Heart right ventricle (tissue), 16 donors: ENCODE measurements at places on chromosomes 7 and 10. TPM values are rescaled to one million over a fixed set of nuclear protein-coding genes. Genes with fewer than 3 reads are reported as not detected.
A peak's percentile ranks its signal among the peaks of the same experiment; 100 is the strongest.

- no peak for DNase-seq
These were observed 142.8 kb upstream of the CALCR start for GRCh38 chr7:93717217-93717900.

DNA sequence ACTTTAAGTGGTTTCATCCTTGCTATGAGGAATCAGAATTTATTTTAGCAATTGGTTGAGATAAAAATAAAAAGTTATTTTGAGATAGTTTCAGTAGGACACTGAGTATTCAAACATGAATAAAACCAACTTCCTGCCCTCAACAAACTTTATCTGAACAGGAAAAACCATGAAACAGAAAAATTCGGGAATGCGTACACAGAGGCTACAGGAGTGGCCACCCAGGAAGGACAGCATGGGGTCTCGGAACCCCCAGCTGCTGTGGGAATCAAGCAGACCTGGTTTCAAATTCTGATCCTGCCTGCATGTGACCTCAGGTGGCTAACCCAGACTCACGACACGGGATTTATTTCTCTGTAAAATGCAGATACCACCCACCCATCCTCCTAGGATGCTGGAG is 49.0 kb upstream of the GRID1 start:
- DNase-seq: no peak

- DNase-seq: no peak
These were observed 32.6 kb upstream of the TECTB start for GRCh38 chr10:112250555-112250954.

DNA sequence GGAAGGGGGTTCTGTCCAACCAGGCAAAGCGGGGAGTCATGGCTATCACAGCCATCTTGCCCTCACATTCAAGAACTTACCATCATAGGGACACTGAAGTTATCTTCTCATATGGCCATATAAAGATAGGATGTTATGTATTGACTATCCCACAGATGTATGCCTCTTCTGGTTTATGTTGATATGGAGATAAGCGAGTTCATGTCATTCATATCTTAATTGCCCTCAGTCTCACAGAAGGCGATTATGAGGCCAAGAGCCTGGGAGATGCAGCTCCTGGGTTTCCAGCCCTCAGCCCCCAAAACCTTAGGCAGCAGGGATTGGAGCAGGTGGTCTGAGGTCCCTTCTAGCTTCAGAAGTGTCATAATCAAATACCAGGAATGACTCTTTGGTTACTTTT is 8.5 kb upstream of the ANKRD61 start:
- DNase-seq: no peak

GRCh38 chr10:104479906-104480593 is 126.4 kb downstream of the CFAP58 start:
- no peak for DNase-seq

DNA sequence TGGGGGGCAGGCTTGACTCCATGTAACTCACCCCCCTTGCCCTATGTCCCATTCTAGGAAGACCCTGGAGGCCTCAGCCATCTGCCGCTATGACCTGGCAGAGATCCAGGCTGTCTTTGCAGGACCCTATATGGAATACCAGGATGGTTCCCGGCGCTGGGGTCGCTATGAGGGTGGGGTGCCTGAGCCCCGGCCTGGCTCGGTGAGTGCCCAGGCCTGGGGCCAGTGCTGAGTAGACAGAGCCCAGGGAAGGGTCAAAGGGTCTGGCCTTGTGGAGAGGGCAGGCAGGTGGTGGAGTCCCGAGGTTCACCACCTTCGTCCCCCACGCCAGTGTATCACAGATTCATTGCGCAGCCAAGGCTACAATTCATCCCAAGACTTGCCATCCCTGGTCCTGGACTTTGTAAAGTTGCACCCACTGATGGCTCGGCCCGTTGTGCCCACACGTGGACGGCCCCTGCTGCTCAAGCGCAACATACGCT is 7.5 kb downstream of the MRPL43 start:
- no peak for DNase-seq

GRCh38 chr7:151782598-151783448 is 94.1 kb downstream of the PRKAG2 start:
- peak; percentile 74 for DNase-seq

DNA sequence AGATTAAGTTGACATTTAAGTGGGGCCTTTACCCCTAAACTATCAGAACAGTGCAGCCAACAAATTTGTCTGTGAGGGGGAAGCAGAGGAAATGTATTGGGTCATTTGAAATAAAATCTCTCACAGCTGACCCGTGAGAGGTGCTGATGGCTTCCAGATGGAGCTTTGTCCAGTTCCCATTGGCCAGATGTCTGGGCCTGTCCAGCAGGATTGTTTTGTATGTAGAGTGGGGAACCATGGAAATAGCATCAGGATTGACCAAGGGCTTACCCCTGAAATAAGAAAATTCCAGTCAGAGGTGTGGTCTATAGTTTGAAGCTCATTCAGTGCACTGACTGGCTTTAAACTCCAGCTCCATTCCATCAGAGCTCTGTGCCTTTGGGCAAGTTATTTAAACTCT is 50.6 kb downstream of the INHBA start:
- no peak for DNase-seq

- DNase-seq: no peak
These were observed 10.7 kb downstream of the XPNPEP1 start for GRCh38 chr10:109912335-109913281.

- DNase-seq: peak; percentile 41
These were observed 159.7 kb downstream of the CCDC3 start for GRCh38 chr10:12841826-12842225.

GRCh38 chr10:12839941-12840611 is 161.4 kb downstream of the CCDC3 start:
- DNase-seq: peak; percentile 29

- DNase-seq: no peak
These were observed 38.6 kb downstream of the MRC1 start for GRCh38 chr10:17847585-17848296.

DNA sequence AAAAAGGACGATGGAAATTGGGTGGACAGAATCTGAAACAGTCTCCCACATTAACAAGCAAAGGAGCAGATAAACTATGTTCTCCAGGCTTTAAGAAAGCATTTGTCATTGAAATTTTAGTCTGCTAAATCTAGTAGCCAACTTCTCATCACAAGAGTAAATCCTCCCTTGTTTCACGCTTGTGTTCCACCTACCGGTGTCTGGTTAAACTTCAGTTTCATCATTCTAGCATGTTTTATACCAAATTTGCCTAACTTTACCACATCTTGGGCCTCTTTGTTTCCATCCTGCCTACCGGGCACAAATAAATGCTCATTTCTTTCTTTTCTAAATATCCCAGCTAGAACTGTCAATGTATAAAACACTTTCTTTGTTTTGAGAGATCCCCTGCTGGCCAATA is 5.8 kb downstream of the LIPA start:
- DNase-seq: no peak

GRCh38 chr7:106599343-106599698 is 61.6 kb downstream of the CCDC71L start:
- no peak for DNase-seq

- DNase-seq: no peak
These were observed 45.3 kb downstream of the TACC2 start for GRCh38 chr10:122034149-122034756.

DNA sequence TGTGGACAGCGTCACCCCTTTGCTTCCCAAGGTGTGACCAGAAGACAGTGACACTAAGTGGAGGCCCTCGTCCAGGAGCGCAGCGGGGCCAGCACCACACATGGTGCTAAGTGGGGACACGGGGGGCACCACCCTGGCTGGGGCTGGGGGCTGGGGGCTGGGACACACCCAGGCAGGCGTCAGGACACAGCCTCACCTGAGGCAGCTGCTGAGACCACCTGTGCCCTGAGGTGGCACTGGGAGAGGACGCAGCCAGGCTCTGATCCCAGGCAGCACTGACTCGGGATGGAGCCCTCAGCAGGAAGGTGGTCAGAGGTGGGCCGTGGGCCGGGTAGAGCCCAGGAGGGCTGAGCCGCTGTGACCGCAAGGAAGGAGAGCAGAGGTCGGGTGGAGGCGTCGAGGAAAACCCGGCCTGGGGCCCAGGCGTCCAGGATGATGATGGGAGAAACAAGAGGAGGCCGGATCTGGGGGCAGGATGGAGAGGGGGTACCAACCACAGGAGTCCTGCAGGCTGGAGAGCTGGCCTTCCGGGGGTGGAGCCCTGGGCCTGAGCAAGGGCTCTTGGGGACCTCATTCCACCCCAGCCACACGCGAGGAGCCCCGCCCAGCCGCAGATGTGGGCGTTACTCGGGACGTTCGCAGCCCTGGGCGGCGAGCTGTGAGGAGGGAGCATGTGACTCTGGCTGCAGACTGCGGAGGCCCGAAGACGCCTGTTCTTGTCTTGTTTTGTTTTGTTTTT is 22.5 kb downstream of the LRRC27 start:
- DNase-seq: no peak

DNA sequence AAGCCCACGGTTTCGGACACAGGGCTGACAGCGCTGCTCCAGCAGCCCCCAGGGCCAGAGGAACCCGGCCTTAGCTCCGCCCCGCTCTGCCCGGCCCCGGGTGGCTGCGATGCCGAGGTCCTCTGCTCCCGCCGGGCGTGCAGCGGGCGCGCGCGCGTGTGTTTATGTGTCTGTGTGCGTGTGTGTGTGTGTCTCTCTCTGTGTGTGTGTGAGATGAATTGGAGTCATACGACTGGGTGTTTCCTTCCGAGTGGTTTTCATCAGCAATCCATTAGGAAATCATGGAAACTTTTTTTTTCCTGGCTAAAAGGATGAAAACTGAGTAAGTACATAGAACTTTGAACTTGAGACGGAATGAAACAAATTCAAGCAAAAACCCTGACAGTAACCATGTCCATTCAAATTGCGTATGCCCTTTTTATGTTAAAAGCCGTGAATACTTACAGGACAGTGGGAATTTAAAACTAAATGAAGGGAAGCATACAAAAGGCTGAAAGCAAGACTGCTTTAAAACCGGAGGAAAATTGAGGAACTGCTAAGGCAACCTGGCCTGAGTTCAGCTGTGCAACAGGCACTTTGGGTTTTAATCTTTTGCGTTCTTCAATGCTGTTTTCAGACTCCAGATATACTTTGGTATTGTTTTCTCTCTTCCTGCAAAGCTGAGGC is at the start of gene CPED1:
Gene CPED1, plus strand, starts transcription at position 121 of the 666 bp plus-strand sequence. CDS start 911 bp downstream, outside the sequence.
- DNase-seq: peak; percentile 81

GRCh38 chr10:58384095-58384494 is 1.1 kb upstream of the TFAM start:
- DNase-seq: no peak

GRCh38 chr7:131039836-131040235 is 287.8 kb upstream of the MKLN1 start:
- no peak for DNase-seq

DNA sequence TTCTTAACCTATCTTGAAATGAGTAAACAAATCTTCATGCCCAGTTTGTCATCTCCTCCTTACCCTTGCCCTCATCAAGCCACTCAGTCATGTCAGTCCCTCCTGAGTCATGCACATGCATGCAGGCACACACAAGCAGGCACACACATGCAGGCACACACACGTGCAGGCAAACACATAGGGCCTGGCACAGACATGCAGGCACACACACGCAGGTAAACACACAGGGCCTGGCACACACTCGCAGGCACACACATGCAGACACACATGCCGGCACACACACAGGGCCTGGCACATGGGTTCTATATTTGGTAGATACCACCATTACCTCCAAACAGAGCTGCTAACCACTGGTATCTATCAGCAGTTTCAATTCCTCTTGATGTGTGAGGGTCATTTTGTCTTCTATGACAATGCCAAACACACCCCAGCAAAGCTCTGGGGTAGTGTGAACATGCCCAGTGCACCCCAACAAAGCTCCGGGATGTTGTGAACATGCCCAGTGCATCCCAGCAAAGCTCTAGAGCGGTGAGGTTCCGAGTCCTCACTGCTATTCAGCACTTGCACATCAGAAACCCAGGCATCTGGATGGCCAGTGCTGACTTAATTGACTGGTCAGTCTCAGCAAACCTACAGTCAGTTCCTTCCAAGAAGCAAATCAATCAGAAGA is 563.8 kb downstream of the PTPRN2 start:
- DNase-seq: no peak

DNA sequence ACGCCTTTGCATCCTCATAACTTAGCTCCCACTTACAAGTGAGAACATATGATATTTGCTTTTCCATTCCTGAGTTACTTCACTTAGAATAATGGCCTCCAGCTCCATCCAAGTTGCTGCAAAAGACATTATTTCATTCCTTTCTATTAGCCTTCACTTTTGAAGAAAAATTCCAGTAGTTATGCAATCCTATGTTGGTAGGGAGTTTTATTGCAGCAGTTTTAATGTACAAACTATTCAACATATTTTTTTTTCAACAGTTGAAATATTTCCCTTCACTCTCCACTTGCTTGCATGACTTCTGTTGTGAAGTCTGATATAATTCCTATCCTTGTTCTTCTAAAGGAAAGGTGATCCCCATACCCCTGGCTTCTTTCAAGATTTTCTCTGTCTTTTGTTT is 27.3 kb upstream of the ARHGAP22 start:
- no peak for DNase-seq

- no peak for DNase-seq
These were observed 18.4 kb downstream of the GPNMB start for GRCh38 chr7:23264916-23265458.

DNA sequence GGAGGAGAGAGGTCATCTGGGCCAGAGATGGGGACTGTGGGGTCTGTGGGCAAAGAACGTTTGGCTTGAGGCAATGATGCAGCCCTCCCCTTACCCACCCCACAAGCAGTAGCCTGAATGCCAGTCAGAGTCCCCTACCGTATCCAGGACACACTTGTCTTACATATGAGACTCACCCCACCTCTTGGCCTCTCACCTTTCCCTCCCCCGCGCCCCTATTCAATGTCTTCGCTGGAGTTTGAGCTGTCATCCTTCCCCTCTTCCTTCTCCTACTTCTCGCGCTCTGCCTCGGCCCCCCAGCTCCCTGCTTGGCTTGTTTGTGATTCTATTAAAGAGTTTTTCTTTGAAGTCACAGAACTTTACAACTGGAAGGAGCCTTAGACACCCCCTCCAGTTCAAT is 8.9 kb downstream of the PRRT4 start:
- DNase-seq: no peak

DNA sequence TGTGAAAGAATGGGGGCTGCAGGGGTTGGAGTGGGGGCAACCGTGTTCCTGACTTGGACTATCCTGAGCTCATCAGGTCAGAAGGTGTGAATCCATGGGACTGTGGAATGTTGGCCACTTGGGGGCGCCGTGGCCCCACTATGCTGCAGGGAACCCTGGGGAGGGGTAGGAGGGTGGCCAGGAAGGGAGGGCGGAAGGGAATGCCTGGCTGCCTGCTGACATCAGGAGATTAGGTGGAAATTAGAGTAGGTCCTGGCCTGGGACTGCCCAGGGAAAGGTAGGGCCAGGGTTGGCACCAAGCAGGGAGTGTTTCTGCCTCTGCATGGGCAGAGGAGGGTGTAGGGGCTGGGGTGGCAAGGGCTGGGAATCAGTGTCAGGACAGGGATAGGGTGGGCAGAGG is 65.8 kb upstream of the PRSS58 start:
- no peak for DNase-seq

GRCh38 chr10:115278294-115278693 is 185.1 kb downstream of the ATRNL1 start:
- no peak for DNase-seq

- DNase-seq: no peak
These were observed 64.0 kb downstream of the TACR2 start for GRCh38 chr10:69352569-69353264.

DKK1 gene
- not detected for total RNA-seq

NKX1-2 gene
- total RNA-seq: not detected

HPS1 gene
- 36.2 TPM for total RNA-seq

RPP38 gene
- 5.8 TPM for total RNA-seq

TMEM140 gene
- 28.5 TPM for total RNA-seq

PNLIPRP1 gene
- total RNA-seq: not detected

CARD11 gene
- 0.42 TPM for total RNA-seq

JAKMIP3 gene
- total RNA-seq: 2.3 TPM

ARHGAP22 gene
- total RNA-seq: 3.6 TPM

MOGAT3 gene
- total RNA-seq: not detected

SPDYE9 gene
- total RNA-seq: not detected

RADIL gene
- 1.7 TPM for total RNA-seq

PBLD gene
- 5.3 TPM for total RNA-seq
